ENCODE measurements at places on chromosomes 2 and 18.

- no peak for DNase-seq
These were observed 818.6 kb downstream of the EPHA4 start for GRCh38 chr2:220753486-220753885.

GRCh38 chr18:63975628-63976027 is 5.7 kb downstream of the SERPINB8 start:
- DNase-seq: no peak

GRCh38 chr2:12816379-12817306 is 99.9 kb downstream of the TRIB2 start:
- no peak for DNase-seq

DNA sequence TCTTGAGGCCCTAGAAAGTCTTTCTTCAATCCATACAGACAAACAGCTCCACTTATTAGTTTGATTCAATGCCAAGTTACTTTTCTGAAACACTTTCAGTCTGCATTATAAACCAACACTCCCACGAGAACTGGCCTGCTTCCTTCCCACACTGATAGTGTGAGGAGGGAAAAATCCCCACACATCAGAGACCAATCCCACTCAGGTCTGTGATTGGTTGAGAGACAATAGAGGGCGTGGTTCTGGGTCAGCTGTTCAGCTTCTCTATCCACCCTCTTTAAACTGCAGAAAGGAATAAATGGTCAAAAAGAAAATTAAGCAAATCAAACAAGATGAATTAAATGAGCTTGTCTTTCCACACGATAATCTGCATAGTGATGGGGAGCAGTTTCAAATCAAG is 152.5 kb downstream of the NRP2 start:
- DNase-seq: no peak

- DNase-seq: no peak
These were observed 56.2 kb downstream of the USP34 start for GRCh38 chr2:61414674-61415073.

DNA sequence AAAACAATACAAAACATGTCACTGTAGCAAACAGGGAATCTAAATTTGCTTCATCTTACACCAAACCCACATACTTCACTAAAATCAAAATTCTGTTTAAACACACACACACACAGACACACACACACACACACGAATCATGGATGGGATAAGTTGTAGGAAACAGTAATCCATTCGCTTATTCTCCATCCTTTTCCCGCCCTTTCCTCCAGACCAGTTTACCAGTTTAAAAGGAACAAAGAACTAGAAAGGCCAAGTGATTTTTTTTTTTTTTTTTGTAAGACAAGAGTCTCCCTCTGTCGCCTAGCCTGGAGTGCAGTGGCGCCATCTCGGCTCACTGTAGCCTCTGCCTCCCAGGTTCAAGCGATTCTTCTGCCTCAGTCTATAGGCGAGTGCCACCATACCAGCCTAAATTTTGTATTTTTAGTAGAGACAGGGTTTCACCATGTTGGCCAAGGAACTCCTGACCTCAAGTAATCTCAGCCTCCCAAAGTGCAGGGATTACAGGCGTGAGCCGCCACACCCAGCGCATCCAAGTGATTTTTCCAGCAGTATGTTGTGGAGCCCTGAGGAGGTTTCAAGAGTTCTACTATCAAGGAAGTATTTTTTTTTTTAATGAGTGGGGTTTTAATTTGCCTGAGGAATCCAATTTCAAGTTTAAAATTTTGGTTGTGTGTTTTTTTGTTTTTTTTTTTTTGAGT is 5.7 kb downstream of the PSME4 start:
- DNase-seq: no peak

GRCh38 chr18:32139835-32140283 is 48.2 kb downstream of the RNF138 start:
- no peak for DNase-seq

DNA sequence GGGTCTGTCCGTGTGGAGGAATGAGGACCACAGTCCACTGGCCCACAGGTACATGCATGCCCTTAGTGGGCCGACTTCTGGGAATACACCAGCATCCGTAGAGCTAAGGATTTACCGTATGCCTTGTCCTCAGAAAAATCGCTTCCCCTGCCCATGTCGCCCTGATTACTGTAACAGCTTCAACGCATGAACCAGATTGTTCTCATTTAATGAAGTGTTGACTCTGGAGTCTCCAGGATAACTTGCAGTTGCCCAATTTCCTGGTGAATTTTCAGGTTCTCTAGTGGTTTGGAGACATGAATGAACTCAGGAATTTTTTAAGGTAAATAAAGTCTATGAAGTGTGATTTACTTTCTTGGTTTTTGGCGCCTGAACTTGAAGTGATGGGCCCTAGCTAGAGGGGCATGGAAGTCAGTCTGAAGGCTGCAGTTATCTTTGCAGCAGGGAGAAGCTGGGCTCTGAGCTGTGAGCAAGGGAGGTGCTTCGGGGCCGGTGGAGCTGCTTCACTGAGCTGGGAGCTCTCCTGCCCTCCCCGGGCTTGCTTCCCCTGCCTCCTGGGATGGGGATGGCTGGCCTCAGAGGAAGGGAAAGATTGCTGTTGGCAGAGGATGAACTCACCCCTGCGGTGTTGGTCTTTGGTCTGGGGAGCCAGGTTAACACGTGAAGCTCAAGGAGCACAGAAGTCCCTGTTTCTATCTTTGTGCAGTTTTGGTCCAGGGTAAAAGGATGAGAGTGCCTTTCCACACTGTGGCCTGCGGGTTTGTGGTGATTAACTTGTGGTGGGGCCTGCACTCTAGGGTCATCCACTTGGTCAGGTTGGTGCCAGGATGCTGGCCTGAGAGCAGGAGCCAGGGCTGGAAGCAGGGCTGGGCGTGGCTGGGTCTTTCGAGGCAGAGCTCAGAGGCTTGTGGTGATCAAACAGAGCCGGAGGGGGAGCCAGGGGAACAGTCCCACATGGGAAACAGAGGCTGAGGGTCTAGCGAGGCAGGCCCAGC is 28.1 kb downstream of the TCF7L1 start:
- DNase-seq: no peak

GRCh38 chr2:73850009-73850408 is 21.2 kb downstream of the STAMBP start:
- no peak for DNase-seq

GRCh38 chr2:127770973-127771735 is 39.8 kb downstream of the WDR33 start:
- no peak for DNase-seq

- DNase-seq: no peak
These were observed 38.0 kb downstream of the RNF152 start for GRCh38 chr18:61854578-61855448.

GRCh38 chr2:159982842-159983785 is 79.3 kb downstream of the PLA2R1 start:
- DNase-seq: no peak

DNA sequence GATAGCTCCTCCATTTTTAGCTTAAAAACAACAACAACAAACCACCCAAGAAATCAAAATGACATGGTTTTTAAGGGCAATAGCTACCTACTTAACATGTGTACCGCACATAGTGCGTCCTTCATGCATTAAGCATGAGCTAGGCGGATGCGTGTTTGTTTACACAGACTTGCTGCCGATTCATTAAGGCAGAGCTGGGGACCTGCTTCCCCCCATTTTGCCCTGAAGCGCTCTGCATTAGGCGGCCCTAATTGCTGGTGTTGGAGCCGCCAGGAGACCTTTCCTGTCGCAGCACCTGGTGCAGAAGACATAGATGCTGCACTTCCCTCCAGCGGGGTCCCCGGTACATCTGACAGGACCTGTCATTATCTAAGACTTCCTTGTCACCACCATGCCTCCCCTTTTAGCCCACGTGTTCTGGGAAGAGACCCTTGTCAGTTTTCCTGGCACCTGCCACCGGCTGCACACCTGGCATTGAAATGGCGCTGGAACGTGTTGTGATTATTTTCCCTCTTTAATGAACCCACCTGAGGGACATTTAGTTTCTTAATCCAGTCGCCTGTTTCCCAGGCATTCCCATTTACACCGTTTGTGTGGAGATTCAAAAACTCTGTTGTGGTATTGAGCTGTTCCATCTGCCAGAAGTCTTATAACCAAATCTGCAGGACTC is 261.1 kb upstream of the RAB12 start:
- DNase-seq: no peak

- no peak for DNase-seq
These were observed 54.1 kb downstream of the ATP8B1 start for GRCh38 chr18:57748770-57749603.

- no peak for DNase-seq
These were observed 35.6 kb downstream of the COA5 start for GRCh38 chr2:98572676-98573075.

DNA sequence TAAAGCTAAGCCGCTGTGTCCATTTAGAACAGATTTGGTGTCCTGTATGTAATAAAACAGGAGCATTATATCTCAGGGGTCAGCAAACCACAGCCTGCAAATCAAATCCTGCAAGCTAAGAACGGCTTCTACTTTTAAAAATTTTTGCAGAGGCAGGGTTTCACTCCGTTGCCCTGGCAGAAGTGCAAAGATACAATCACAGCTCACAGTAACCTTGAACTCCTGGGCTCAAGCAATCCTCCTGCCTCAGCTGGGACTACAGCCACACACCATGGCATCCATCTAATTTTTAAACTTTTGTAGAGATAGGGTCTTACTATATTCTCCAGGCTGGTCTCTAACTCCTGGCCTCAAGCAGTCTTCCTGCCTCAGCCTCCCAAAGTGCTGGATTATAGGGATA is 28.6 kb upstream of the NPC1 start:
- no peak for DNase-seq

DNA sequence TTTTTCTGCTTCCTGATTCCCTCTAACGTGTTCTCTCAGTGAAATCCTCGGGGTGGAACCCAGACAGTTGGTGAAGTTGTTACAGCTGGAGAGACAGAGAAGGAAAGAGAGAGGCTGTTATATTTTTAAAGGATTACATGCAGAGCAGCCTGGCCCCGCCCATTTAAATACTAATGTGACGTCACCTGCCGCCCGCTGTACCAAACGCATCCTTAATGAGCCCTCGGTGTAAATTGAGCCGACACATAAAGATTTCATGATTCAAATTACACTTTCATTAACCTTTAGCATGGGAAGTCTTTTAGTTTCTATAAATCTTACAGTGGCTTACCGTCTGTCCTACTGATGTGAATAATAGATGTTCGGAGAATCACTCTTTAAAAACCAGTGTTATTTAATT is 164.0 kb upstream of the SIX3 start:
- DNase-seq: no peak

DNA sequence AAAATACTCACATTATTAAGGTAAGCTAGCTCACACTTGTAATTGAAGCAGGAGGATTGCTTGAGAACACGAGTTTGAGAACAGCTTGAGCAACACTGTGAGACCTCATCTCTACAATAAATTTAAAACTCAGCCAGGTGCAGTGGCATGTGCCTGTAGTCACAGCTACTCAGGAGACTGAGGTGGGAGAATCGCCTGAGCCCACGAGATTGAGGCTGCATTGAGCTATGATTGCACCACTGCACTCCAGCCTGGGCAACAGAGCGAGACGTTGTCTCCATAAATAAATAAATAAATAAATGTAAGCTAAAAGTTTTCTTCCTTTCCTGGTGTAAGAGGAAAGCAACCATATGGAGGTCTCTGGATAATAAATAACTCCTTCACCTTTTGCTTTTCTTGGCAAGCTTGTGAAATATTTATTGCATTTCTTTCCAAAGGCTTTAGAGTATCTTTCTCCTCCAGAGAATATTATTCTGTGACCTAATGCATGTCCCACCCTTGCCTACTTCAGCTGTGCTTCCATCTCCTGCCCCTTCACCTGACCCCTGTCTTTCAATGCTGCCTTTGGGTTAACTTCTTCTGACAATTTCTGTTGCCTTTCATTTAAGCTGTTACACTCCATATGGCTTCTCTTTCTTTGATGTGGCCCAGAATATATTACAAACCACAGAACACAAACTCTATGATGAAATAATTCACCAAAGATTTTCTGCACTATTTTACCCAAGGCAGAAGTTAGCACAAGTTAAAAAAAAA is 280.7 kb upstream of the RND3 start:
- no peak for DNase-seq

DNA sequence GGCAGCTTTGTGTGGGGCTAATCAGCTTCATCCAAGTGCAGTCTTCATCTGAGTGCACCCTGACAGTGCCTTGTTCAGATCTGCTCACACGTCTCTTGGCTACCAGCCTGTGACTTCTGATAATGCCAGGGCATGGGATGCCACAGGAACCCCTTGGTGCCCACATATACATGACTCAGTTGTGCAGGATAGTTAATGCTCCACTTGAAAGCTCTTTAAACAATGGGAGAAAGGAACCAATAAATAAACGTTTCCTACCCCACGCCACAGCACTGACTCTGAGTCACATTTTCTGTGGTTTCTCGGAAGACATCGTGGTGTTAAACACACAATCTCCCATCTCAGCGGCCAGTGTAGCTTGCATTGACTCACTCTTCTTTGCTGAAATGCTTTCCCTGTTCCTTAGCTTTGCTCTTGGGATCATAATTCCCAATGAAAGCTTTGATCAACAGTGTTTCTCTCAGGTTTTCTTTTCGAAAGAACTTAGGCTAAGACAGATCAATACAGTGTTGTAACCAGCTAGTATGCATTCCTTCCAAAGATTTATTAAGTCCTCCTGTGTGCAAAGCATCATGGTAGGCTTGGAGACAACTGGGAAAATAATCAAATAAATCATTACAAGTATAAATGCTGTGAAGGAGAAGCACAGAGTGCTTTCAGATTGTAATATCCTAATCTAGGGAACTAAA is 142.0 kb downstream of the COPS8 start:
- DNase-seq: no peak

GRCh38 chr18:60193780-60194179 is 178.8 kb downstream of the MC4R start:
- DNase-seq: no peak

- no peak for DNase-seq
These were observed 110.1 kb upstream of the FBXO11 start for GRCh38 chr2:48016225-48017019.

GRCh38 chr18:59870623-59871130 is 29.1 kb upstream of the PMAIP1 start:
- no peak for DNase-seq

- DNase-seq: no peak
These were observed 27.2 kb downstream of the SCYGR8 start for GRCh38 chr2:227772932-227773331.

GRCh38 chr18:12679183-12679786 is 21.4 kb upstream of the SPIRE1 start:
- no peak for DNase-seq

GRCh38 chr2:239238381-239238780 is 162.4 kb downstream of the HDAC4 start:
- DNase-seq: no peak

DNA sequence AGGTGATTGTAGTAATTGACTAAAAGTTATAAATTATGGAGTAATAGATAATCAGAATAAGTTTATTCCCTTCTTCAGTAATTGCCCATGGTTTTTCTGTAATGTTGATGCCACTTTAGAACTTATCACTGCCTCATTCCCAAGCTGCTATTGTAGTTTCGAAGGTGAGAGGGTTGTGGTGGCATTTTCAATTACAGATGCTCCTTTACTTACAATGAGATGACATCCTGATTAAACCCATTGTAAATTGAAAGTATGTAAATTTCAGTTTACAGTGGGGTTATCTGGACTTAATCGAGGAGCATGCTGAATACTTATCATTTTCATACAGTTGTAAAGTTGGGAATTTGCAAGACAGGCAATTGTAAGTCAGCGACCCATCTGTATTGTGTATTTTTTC is 2.9 kb downstream of the NDUFV2 start:
- DNase-seq: no peak

GRCh38 chr2:206471524-206472062 is 28.3 kb downstream of the ADAM23 start:
- DNase-seq: no peak

Measured in progenitor cell of endocrine pancreas (in vitro differentiated cells).